ENCODE measurements at places on chromosomes 16 and 17.

GRCh38 chr16:2437032-2437790, 8.0 kb downstream of the CCNF start:
- DNase-seq: no peak

DNA sequence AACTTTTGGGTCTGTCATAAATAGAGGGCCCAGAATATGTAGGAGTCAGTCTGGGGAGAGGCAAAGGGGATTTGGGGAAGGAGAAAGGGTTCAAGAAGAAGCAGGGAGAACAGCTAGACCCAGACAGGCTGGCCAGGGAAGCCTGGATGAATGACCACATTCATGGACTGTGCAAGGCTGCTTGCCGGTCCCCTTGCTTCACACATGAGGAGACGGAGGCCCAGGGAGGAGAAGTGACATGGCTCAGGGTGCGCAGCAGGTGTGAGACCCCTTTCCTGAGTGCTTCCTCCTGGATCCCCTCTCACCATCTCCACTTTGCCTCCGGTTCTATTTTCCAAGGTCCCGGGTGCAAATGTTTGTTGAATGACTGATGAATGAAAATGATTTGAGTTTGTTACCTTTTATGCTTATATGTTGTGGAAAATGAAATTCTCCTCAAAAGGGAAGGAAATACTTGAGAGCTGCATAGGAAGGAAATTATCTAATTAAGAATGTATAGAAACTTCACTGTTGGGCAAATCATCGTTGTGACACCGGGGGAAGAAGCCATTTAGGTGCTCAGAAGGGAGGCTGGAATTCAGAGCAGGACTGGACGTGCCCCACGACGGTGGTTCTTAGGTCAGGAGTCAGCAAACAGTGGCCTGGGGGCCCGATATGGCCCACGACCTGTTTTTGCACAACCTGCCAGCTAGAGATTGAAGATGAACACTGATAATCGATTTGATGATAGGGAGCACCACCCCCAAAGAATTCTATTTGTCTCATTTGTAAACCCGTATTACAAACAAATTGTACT, 559 bp downstream of the ITGAM start:
- no peak for DNase-seq

DNA sequence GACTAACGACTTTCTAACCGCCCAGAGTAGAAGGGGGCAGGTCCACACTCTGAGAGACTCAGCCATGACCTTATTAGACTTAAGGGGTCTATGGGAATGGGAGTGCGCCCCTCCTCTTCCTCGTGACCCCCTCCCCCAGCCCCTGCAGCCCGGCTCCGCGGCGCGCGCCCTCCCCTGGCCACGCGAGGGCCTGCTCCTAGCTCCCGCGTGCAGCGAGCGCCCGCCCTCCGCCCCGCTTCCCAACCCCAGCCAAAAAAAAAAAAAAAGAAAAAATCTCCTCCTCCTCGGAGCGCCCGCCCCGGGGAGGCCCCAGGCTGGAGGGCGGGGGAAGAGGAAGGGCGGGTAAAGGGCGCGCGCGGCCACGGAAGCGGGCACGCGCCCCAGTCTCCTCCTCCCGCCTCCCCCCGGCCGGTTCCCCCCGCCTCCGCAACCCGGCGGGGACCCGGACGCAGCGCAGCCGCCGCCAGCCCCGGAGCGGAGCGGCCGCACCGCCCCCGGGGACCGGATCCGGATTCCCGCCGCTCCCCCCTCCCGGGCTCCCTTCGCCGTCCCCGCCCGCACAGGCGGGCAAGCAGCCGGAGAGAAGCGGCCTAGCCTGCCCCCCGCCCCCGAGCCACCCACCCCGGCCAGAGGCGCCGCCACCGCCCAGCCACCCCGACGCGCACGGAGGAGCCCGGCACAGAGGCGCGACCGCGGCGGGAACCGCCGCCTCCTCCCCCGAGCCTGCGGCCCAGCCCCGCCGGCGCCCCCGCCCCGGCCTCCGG, 949 bp downstream of the UBTF start:
- DNase-seq: peak; percentile 86

GRCh38 chr17:82722341-82723013, 6.0 kb downstream of the FN3KRP start:
- DNase-seq: no peak

GRCh38 chr17:67208232-67208631, 36.8 kb downstream of the HELZ start:
- DNase-seq: no peak

- DNase-seq: no peak
These were observed 1.6 kb downstream of the SENP3 start for GRCh38 chr17:7563115-7563869.

GRCh38 chr17:83144421-83145357, 65.3 kb downstream of the METRNL start:
- no peak for DNase-seq

- no peak for DNase-seq
These were observed 58.7 kb upstream of the NOL11 start for GRCh38 chr17:67659028-67659427.

GRCh38 chr16:70660672-70661350, 14.5 kb downstream of the IL34 start:
- DNase-seq: no peak
